Activated CD4-positive, alpha-beta memory T cell treated with anti-CD3 and anti-CD28 coated beads, Interleukin-2, amount 10 ng/mL, durations not matched to agents 7 days and 5 days (primary cell): ENCODE measurements at places on chromosomes 11 and 22. TPM values are rescaled to one million over a fixed set of nuclear protein-coding genes. Genes with fewer than 3 reads are reported as not detected.

Gene SLC35F2
- total RNA-seq = 13.3 TPM

Gene CAVIN3
- 13.2 TPM for total RNA-seq

Gene DCDC1
- not detected for total RNA-seq

GRCh38 chr11:33437529-33437928, 180.3 kb downstream of the HIPK3 start:
- DNase-seq = no peak

GRCh38 chr11:70116386-70117065, 38.4 kb downstream of the ANO1 start:
- DNase-seq = no peak

GRCh38 chr11:2891326-2892214, 6.0 kb upstream of the CDKN1C start:
- DNase-seq = no peak

DNA sequence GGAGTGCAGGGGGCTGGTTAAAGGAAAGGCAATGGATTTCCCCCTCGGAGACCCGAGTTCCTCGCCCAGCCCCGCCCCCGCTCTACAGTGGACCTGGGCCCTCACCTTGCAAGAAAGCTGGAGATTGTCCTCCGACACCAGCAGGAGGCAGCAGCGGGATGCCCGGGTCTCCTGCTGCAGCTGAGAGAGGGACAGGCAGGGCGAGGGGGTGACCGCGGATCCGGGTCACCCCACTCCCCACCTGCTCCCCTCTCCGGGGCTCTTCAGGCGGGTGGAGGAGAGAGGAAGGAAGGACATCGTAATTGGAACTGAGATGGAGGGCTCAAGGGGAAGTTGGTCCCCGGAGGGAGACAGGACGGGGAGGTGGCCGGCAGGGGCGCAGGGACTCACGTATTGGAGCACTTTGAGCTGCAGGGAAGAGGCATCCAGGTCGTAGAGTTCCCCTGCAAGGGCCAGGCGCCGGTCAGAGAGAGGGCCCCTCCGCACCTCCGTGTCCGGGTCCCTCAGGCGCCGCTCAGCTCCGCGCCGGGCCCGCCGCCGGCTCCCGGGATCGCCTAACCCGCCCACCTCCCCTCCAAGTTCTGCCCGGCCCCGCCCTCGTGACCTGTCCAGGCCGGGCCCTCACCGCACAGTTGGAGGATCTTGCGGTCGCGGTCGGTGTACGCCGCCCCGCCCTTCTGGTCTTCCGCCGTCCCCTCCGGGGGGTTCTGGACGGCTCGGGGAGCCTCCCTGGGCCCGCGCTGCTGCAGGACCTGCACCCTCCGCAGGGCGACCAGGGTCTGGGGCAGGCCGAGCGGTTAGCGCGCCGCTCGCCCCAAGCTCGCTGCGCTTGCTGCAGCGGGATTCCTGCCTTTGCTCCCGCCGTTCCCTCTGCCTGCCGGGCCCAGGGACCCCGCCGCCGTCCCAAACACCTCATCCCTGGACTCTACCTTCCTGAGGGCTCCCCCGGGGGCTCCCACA, 84.1 kb downstream of the PDE2A start:
- DNase-seq = peak; percentile 60

GRCh38 chr11:115051938-115052590, 373.7 kb downstream of the NXPE2 start:
- DNase-seq = no peak

GRCh38 chr11:11090495-11090894, 232.6 kb upstream of the ZBED5 start:
- no peak for DNase-seq

GRCh38 chr11:75369560-75370255, 18.2 kb upstream of the ARRB1 start:
- no peak for DNase-seq

GRCh38 chr11:30346068-30346688, 23.3 kb downstream of the ARL14EP start:
- no peak for DNase-seq

- DNase-seq = no peak
Measured at GRCh38 chr11:115330684-115331482, 173.3 kb downstream of the CADM1 start.

- DNase-seq = no peak
Measured at GRCh38 chr11:33598426-33599069, 102.1 kb downstream of the C11orf91 start.

DNA sequence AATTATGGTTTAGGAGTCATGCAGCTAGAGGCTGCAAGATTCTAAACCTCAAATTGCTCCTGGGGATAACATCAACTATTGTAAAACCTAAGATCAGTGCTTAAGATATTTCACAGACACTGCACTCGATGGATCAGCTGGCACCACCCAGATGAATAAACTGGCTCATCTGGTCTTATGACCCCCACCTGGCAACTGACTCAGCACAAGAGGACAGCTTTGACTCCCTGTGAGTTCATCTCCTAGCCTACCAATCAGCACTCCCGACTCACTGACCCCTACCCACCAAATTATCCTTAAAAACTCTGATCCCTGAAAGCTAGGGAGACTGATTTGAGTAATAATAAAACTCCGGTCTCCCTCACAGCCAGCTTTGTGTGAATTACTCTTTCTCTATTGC, 782 bp upstream of the TTC12 start:
- DNase-seq = no peak

- no peak for DNase-seq
Measured at GRCh38 chr22:36423461-36424404, 36.0 kb upstream of the MYH9 start.

- peak; percentile 69 for DNase-seq
Measured at GRCh38 chr22:49992921-49993648, 19.5 kb downstream of the IL17REL start.
